ENCODE measurements at places on chromosomes 11 and 22.

DNA sequence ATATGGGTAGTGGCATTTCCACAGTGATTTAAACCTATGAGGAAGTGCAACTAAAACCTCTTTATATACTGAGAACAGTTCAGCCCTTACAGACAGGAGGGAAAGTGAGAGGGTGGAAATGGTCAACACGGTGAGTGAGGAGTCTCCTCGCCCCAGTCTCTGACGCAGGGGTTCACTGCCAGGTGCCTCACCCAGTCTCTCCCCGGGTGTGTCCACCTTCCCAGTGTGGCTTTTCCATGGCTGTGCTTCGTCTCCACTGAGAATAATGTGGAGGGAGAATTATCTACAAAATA is 116.6 kb upstream of the TOP3B start:
- no peak for DNase-seq

GRCh38 chr11:4560467-4560866 is 15.5 kb downstream of the OR52M1 start:
- no peak for DNase-seq

DNA sequence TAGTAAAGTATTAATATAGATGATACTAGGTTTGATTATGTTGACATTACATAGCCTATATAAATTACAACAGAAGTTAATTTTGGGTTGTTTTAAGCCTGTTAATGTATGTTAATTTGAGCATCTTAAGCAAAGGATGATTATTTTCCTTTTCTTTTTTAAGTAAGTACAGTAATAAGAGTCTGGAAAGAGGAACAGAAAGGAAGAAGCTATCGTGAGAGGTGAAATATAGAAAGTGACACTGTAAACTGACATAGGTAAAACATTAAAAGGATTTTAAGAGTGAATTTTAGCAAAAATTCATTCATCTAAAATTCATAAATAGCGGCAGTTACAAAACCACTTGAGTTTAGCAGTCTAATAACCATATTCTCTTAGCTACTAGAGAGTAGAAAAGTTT is 45.5 kb downstream of the FAR1 start:
- no peak for DNase-seq

DNA sequence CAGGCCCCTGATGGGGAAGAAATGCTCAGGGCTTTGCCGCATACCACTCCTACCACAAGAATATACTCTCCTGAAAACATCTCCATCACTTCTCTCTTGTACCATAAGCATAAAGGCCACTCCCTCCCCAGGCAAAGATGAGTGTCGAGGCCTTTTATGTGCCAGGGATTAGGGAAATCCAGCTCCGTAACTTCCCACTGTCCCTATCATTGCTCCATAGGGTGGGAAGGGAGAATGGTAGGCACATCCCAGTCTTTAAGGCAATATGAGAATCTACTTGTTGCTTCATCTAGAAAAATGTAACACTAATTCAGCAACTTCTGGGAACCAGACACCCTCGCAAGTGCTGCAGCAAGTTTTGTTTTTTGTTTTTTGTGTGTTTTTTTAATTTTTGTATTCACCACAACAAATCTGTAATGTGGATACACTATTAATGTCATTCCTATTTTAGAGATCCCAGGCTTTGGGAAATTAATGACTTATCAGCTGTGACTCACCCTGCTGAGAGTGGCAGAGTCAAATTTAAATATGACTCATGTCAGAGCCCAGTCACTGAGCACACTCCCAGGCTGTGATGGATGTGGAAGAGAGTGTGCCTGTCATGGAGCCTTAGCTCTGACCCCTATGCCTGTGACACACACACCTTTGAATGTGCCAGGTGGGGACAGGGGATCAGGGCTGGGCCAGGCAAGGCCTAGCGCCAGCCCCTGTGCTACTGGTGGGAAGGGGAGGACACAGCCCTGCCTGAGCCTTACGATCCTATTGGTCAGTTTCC is 23.4 kb downstream of the PANX1 start:
- no peak for DNase-seq

DNA sequence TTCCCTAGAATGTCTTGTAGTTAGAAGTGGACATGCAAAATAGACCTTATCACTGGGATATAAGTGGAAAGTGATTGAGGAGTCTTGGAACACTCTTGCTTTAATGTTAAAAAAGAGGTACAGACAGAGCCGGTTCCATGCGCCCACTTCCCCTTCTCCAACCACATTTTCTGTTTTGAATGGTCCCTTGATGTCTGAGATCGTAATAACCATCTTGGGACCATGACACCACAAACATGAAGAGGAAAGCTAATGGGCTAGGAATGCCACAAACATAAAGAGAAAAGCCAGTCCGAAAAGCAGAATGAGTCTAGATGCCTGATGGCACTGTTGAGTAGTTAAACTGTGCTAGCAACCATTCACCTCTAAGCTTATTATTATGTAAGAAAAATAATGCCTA is 54.8 kb upstream of the SPON1 start:
- DNase-seq, result no peak

GRCh38 chr22:19612866-19613572 is 88.8 kb upstream of the CLDN5 start:
- no peak for DNase-seq

DNA sequence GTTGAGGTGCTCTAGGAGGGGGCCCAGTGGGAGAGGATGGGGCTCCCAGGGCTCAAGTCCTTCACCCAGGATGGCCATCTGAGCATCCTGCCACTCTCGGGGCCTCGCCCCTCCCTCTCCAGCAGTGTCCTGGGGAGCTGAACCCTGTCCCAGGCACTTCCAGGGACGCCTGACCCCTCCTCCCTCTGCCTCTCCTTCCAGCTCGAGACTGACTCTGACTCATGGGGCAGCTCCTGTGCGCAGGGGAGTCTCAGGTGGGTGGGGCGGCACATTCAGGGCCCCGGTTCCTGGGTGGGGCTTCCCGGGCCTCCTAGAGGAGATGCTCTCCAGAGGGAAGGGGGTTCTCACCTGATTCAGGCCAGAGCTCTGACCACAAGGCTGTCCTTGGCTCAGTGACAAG is 77.1 kb upstream of the IGLL5 start:
- DNase-seq, result no peak

DNA sequence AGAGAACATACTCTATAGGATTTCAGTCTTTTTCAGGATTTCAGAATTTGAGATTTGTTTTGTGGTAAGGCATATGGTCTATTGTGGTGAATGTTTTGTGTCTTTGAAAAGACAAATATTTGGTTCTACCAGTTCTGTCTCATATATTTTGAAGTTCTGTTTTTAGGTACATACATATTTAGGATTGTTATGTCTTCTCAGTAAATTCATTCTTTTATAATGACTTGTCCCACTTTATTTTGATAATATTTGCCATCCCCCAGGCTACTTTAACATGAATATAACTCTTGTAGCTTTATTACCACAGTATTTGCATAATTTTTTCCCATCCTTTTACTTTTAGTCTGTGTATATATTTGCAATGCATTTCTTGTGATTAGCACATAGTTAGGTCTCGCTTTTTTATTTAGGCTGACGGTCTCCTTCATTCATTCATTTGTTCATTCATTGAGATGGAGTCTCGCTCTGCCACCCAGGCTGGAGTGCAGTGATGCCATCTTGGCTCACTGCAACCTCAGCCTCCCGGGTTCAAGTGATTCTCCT is 32.1 kb downstream of the MTMR3 start:
- DNase-seq, result no peak

- no peak for DNase-seq
These were observed 16.9 kb upstream of the CDC42BPG start for GRCh38 chr11:64861227-64861975.

DNA sequence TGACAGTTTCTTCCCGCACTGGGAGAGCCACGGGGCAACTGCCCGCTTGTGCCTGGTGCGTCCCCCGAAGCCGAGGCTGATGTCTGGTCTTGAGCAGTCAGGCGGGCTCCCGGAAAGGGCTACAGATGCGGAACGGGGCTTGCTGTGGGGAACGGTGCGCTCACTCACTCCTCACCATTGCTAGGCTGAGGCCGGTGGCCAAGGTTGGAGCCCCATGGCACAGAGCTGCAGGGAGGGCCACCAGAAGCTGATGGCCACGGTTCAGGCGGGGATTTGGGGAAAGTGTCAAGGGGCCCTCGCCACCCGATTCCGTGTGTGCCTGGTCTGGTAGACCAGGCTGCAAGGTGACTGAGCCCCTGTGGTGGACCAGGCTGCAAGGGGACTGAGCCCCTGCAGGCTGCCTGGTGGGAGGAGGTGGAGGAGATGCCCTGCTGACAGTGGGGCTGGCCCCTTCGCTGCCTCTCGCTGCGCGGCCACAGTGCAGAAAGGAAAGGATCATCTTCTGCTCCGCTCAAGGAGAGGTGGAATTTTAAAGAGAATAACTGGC is 1315.8 kb downstream of the BRD1 start:
- no peak for DNase-seq

- DNase-seq, result no peak
These were observed 25.0 kb downstream of the ARRB1 start for GRCh38 chr11:75326439-75326810.

DNA sequence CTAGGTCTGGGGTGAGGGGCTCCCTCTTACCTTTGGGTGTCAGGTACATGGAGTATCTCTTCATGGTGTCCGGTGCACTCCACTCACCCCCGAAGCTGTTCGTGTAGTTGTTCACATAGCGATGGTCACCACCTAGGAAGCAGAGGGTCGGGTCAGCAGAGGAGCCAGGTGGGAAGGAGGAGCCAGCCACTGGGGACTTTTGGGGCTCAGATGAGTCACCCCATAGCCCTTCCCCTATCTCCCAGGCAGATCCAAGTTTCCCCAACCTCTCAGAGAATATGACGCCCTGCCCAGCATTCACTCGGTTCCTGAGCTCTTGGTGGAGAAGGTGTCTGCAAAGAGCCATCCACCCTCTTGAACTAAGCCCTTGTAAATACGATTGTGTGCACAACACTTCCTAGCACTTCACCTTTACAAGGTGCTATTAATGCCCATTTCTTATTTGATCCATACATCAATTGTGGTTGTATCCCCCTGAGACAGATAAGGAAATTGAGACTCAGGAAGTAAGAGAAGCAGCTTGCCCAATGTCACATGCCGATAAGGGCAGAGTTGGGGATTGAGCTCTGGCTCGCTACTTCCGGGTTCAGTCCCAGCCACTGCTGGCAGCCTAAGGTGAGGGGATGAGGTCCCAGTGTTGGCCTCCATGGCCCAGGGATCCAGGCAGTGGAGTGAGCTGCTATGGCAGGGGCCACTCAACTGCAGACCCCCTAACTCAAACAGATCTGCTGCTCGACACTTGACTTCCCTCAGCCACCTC is 14.8 kb downstream of the TRIM29 start:
- no peak for DNase-seq

GRCh38 chr11:108019870-108020540 is 11.3 kb downstream of the CUL5 start:
- DNase-seq, result no peak

- no peak for DNase-seq
These were observed 77.8 kb downstream of the GRIK4 start for GRCh38 chr11:120589376-120589775.

DNA sequence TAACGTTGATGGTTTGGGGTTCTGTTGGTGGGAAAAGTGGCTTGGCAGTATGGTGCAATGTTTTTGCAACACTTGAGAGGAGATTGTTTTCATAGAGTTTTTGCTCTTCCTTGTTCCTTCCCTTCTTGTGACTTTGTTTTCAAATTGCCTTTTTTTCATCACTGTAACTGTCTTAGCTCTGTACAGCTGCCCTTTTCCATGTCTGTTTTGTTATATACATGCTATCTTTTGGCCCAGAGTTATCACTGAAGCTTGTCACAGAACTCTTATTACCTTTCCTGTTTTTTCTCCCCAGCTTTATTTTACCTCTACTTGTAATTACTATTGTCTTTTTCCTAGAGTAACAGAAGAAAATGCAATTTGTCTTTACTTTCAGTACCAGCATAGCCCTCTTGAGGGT is 154.1 kb downstream of the DDX10 start:
- no peak for DNase-seq

DNA sequence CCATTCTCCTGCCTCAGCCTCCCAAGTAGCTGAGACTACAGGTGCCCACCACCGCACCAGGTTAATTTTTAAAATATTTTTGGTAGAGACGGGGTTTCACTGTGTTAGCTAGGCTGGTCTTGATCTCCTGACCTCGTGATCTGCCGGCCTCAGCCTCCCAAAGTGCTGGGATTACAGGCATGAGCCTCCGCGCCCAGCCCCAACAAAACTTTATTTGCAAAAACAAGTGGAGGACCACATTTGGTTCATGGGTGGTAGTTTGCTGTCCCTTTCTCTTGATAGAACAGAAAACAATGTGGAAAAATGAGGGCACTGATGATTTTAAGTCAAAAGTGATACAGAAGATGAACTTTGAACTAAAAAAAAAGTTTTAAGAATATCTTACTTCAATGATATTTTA is 121.8 kb upstream of the SERPIND1 start:
- DNase-seq, result no peak

DNA sequence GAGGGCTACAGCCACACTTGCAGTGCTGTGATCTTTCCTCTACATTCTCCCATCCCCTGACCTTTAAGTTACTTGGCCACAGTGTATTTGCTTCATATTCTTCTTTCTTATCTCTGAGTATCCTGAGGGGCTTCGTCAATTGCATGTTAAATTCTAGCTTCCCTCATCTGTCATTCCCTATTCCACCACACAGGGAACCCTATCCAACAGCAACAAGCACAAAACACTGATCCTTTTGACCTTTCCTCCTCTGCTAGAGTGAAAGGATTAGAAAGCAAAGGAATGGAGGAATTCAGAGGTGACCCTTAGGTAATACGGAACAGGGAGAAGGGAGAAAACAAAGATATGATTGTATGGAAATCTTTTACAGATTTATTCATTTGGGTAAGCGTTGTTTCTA is 1061.7 kb upstream of the TENM4 start:
- no peak for DNase-seq

DNA sequence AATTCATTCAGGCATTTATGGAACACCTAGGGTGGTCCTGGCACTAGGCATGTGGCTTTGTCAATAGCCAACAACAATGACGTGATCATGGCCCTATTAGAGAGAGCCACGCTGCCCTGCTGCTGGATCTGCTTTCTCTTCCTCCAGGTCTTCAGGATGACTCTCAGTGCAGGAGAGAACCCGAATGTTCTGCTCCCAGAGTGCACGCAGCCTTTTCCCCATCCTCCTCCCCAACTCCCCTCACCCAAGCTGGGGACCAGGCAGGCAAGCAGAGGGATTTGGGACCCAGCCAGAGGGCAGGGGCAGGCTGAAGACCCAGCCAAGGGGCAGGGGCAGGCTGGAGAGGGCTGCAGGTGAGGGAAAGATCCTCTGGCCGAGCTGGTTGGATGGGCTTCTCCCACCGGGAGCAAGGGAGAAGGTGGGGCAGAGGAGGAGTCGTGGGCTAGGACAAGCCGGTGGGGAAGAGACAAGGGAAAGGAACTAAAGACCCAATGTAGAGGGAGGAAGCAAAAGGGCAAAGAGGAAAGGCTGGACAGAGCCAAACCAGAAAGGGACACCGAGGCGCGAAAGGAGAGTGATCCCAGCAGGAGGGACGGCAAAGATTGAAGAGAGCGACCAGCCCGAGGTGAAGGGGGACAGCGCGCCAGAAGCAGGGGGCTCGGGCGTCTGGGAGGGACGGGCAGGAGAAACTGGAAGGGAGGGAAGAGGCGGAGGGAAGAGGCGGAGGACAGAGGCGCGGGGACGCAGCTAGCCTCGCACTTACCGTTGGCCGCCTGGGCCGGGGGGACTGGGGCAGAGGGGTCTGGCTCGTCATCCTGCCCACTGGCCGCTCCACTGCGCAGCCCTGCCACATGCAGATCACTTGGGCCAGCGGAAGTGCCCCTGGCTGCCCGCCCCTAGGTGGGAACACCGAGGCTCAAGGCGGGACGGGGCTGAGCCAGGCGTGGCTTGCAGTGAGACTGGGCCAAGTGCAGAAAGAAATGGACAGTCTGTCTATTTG is at the start of gene KCTD14:
Gene KCTD14 (minus strand): TSS at position 880 of the 1,000 bp plus-strand sequence. CDS start 27 bp downstream, at position 853.
- peak; percentile 93 for DNase-seq

Data from NCI-H2081 (cell line).